ENCODE measurements at places on chromosomes 5 and 9.

DNA sequence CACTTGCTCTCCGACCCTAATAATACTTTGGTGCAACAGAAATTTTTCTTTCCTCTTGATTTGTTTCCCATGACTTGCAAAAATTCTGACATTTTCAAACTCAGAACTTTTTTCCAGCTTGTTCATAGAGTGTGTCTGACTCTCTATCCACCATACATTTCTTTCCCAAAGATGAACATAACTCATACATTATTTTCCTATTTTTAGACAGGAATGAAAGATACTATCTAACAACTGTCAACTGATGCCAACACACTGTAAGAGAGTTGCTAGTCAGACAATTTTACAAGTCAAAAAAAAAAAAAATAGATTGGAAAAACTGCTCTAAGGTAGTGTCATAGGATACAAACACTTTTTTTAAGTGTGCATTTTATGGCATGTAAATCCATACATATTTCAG lies 1001.0 kb upstream of the WWC1 start:
- DNase-seq, result no peak

GRCh38 chr9:82934949-82935348 lies 128.0 kb downstream of the RASEF start:
- peak; percentile 64 for DNase-seq

GRCh38 chr9:79581794-79582193 lies 10.0 kb downstream of the TLE4 start:
- peak; percentile 73 for DNase-seq

- peak; percentile 77 for DNase-seq
Observed at GRCh38 chr9:128192601-128193371, 1.4 kb upstream of the CIZ1 start.

- no peak for DNase-seq
Observed at GRCh38 chr5:133744051-133744959, 132.0 kb upstream of the FSTL4 start.

DNA sequence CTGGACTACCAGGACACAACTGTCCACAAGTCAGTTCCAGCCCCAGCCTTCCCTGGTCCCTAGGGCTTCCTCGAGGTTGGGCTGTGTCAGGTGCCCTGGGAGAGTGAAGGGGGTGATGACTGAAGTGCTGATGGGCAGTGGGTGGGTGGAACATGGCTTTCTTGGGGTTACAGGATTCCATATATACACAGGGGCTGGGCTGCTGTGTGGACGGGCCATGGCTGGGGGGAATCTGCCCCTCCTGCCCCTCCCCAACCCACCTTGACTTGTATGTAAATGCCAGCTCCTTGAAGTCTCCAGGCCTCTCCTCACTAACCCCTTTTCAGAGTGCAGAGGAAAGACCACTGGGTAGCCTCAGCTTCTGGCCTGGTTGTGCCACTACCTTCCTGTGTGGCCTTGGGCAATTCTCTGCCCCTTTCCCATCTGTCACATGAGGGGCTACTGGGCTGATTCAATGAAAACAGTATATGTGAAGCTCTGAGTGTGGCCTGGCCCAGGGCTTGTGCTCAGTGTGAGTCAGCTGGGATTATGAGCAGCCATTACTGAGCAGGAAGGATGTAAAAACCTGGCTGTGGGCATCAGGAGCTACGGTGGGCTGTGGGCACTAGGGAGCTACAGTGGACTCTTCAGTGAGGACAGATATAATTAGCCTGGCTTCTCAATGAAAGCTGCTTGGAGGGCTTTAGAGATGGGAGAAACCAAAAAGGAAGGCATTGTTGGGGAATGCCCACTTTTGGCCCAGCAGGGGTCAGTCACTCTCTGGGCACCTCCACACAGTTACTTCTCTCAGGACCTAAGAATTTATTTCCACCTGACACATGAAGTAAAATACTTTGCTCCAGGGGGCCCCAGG lies 23.3 kb downstream of the PITX1 start:
- DNase-seq, result no peak

DNA sequence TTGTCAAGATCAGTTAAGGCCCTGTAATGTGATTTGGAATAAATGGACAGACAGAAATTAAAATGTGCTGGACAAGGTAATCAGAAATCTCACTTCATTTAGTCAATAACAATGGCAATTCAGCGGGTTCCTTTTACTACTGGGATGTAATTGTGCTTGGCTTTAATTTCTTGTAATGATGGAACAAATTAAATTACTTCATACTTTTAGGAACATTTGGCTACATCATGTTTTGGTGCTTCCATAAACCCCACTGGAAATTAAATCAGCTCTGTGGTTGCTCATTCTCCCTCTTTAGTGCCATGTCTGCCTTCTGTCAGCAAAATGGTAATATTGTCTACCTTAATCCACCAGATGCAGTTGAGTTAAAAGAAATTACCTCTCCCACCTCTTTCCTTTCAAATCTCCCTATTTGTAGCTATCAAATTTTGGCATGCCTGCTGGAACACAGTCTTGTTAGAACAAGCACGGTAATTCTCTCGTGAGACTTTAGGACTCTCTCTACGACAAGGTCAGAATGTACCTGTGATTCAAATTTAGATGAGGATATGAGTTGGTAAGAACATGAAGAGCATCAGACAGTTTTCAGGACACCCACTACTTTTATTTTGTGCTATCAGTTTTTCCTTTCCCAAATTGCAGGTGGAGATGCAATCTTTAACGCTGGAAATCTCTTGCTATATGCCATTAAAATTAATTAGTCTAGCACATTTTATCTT lies 476.3 kb downstream of the RAB3C start:
- no peak for DNase-seq

- no peak for DNase-seq
Observed at GRCh38 chr9:113992276-113992951, 85.7 kb downstream of the AMBP start.

DNA sequence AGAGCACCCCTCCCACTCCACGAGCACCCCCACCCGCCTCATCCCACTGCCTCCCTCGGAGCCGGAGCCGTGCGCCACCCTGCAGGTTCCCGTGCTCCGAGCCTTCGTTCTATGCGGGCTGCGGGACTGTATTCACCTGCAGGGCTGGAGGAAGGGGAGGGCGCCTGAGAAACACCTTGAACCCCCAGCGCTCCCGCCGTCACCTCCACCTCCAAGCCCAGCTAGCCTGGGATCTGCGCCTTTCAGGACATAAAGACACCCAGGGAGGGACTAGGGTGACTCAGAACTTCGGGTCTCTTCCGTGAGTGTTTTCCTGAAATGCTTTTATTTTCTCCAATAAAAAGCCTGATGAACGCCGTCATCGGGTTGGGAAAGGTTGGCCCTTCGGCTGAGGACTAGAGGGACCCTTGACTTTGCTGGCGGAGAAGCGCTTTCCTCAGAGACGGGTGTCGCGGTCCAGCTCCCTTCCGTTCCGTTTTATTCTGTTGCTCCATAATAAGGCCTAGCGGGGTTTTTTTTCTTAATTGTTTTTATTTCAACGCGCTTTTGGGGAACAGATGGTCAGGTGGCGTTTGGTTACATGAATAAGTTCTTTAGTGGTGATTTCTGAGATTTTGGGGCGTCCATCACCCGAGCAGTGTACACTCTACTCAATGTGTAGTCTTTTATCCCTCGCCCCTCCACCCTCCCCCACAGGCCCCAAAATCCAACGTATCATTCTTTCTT lies 4.6 kb downstream of the TLX3 start:
- no peak for DNase-seq

- DNase-seq, result no peak
Observed at GRCh38 chr9:9099646-9100045, 1300.1 kb upstream of the DMAC1 start.

DNA sequence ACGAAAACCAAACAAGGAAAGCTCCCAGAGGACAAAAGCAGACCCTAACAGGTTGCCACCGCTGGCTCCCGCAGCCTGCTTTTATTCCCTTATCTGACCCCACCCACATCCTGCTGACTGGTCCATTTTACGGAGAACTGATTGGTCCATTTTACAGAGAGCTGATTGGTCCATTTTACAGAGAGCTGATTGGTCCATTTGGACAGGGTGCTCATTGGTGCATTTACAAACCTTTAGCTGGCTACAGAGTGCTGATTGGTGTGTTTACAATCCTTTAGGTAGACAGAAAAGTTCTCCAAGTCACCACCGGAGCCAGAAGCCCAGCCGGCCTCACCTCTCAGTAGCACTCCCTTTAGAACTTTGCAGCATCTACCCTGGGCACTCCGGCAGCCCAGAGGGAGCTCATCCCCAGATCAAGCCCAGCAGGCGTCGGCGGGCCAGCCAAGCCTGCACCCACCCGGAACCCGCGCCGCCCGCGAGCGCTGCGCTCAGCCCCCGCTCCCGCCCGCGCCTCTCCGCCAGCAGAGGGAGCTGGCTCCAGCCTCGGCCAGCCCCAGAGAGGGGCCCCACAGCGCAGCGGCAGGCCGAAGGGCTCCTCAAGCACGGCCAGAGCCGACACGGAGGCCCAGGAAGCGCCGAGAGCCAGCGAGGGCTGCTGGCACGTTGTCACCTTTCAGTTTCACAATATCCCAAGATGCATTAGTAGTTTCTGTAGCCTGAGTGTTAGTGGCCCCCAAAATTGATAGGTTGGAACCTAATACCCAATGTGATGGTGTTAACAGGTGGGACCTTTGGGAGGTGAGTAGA lies 35.3 kb upstream of the CLPTM1L start:
- DNase-seq, result no peak

DNA sequence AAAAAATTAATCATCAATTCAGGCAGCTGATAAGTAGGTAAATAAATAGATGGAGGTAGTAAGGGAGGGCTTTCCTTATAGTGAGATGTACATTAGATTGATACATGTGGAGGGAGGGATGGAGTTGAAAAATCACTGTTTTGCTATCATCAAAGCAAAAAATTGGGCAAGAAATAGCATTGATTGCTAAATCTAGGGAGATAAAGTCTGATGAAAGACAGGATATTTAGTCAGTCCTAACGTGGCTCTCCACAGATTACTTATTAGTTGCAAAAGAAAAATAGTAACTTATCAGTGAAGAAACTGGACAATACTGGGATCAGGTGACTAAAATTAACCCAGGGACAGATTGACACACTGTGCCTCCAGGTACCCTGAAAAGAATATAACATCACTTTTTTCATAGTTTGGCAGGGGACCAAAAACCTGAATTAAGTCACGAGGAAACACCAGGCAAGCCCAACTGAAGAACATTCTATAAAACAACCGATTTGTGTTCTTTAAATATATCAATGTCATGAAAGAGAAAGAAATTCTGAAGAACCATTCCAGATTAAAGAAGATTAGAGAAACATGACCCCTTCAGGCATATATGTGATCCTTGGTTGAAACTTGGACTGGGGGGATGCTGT lies 27.1 kb upstream of the GOLPH3 start:
- DNase-seq, result no peak

GRCh38 chr5:105872569-105873270 lies 1798.0 kb downstream of the EFNA5 start:
- DNase-seq, result no peak

DNA sequence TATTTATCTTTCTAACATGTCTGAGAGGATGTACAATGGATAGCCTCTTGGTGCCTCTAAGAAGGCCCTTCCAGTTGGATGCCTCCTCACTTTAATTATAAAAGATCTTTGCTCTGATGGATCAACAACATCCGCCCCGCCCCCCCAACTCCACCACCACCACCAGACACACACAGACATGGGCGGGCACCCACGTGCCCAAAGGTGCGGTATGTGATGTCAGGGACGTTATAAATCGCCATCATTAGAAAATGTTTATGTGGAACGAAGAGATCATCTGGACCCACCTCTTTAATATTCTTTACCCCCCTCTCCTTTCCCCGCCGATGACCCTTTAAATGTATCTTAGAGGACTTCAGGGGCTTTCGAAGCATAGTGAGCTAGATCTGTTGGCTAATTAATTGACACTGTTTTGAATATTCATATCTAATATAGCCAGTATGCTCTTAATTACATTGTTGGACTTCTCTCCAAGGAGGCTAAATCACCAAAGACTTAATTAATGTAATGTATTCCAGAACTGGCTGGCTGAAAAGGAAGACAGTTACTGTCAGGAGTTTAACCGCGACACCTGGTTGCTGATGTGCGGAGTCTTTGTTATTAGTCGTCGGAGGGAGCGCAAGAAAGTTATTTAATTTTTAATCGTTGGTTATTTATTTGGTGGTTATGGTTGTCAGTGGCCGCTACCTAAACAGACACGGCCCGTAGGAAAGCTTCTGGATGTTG lies 6.1 kb upstream of the FOXB2 start:
- no peak for DNase-seq

GRCh38 chr5:72265032-72265877 lies 54.8 kb downstream of the MRPS27 start:
- no peak for DNase-seq

DNA sequence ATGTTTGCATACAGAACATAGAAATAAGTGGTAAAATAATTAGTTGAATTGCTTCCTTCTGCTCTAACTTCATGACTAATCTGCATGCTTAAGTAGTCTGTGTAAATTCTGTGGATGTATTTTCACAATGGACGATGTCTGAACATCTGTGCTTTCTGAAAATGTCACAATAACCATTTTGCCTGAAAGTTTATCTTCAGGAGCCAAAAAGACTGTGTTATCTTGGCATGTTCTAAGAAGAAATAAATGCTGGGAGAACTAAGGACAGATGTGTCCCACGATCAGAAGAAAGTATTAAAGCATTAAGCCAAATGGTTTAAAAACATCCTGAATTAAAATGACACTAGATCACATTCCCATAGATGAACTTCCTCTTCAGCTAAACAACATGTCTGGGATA lies 397.6 kb downstream of the SPOCK1 start:
- no peak for DNase-seq

Data from HS-5 (cell line).